ENCODE measurements at places on chromosomes 4 and X.
A peak's percentile ranks its signal among the peaks of the same experiment; 100 is the strongest.

GRCh38 chr4:30181918-30182317 is 538.3 kb upstream of the PCDH7 start:
- DNase-seq: peak; percentile 53

DNA sequence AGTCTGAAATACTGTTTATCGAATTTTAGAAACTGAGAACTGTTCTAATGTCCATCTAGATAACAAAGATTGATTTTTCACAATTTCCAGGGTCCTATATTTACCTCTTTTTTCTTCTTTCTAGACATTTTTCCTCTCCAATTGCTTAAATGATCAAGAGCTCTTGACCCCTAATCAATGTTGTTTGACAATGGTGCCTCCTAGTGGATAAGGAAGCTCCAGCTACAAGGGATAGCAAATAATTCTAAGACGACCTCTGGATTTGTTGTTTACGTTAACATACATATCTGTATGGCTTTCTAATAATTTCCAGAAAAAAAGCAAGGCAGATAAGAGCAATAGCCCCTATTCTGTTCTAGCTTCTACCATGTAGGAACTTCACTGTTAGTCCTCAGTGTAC is 35.8 kb downstream of the GPR82 start:
- DNase-seq: peak; percentile 9

DNA sequence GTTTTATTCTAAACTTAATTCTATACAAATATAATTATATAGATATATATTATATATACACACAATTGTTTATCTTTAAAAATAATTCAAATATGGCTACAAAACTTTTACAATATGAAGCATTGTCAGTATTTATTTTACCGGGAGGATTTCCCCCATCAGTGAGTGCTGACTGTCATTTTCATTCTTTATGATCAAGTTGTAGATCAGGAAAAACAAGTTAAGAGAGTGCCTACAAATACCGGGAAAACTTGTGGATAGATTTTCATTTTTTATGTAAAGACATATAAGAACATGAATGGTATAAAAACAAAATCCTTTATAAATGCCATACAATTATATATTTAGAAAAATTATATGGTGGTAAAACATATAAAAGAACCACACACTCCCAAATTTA is 37.8 kb downstream of the CLCN3 start:
- DNase-seq: no peak

DNA sequence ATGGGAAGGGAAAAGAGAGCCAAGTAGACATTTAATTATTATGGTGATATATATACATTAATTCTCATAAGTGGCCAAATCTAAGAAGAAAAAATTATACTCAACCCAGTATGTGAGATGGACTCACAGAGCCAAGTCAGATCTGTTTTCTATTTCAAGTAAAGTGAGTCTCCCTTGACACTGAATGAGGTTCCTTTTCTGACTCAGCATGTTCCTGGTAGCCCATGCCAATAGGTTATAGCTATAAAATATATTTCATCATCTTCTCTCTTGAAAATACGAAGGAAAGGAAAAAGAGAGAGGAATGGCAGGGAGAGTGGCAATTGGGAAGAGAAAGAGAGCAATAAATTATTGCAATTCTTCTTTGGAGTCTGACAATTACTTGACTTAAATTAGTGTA is 68.8 kb upstream of the GRIA2 start:
- DNase-seq: no peak

DNA sequence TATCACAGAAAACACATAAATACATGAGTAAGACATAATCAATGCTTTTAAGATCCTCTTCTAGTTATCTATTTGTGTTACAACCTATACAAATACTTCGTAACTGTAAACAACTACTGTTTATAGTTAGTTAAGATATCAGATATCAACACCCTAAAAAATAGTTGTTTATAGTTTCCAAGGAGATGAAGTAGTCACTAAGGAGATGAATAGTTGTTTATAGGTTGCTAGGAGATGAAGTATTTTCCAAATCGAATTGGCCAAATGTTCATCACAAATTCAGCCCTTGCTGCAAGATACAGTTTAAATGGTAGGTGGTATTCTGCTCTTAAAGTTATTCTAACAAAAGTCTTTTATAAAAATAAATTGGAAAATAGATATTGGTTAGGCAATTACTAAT is 618.2 kb upstream of the PCDH10 start:
- no peak for DNase-seq

- no peak for DNase-seq
Measured at GRCh38 chr4:7331682-7332000, 103.1 kb downstream of the PSAPL1 start.

Data from Jurkat, Clone E6-1 (cell line).